Activated CD4-positive, alpha-beta T cell treated with anti-CD3 and anti-CD28 coated beads, Interleukin-2, amount 50 U/mL, for 1 hour (primary cell): ENCODE measurements at places on chromosomes 12 and 14.

GRCh38 chr14:91693346-91693745 is 38.5 kb downstream of the CATSPERB start:
- no peak for DNase-seq

DNA sequence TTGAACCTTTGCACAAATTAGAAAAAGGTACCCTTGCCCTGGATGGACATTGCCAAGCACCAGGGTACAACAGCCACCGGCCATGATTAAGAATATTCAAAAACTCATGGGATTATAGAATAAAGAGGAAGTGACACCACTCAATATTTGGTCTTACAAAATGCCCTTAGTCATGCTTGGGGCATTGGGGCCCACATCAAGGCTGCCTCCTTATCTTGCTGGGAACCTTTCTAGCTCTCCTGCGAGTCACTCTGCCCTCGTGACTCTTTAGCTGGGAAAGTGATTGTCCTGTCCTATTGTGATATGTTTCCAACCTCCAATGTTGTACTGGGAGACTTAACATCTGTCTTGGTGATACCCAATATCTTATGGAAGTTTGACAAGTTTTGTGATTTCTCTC is 57.8 kb downstream of the GTF2A1 start:
- no peak for DNase-seq

DNA sequence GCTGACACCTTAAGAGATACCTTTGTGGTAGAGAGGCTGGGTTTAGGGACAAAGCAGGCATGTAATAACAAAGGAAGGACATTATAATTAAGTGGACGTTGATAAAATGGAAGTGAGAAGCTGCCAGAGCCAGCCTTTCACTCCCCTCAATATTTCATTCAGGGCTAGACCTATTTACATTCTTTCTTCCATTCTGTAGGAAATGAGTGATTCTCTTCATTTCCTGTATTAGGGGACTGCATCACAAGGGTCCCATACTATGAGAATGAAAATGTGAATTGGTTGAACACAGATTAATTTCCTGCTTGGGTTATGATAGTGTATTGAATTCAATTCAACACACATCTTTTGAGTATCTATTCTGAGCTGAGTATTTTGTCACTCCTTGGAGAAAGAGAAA is 143.0 kb downstream of the OTOGL start:
- no peak for DNase-seq

DNA sequence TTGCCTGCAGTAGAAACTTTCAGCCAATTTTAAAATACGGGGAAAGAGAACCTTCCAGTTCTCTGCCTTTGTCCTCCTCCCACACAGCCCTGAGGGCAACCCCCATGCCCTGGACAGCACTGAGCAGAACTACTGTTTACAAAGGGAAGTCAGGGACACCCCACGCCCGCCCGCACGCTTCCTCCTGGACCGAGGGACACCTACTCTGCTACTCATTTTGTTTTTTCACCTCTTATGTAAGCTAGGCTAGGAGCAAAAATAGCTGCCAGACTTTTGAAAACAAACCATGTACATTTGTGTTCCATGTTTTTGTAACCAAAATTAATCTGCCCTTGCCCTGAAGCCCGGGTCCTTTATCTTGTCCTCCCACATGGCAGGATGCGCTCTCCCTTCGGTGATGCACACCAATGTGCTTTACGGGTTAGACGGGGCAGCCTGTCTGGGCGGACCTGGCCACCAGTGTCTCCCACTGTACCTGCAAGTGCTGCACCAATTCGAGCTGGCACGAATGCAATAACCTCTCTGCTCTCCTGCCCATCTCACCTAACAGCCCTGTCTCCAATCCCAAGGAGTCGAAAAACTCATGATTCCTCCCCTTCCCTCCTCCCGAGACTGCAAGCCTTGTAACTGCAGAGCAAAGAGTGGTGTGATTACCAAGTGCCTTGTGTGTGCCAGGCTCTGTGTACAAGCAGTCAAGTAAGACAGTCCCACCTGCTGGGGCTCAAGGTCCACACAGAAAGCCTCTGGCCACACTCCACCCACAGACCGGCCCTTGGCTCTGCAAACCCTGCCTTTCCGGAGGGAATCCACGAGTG is 85.2 kb downstream of the CCDC88C start:
- no peak for DNase-seq

GRCh38 chr12:65561798-65562382 is 262.4 kb upstream of the HMGA2 start:
- DNase-seq = no peak

DNA sequence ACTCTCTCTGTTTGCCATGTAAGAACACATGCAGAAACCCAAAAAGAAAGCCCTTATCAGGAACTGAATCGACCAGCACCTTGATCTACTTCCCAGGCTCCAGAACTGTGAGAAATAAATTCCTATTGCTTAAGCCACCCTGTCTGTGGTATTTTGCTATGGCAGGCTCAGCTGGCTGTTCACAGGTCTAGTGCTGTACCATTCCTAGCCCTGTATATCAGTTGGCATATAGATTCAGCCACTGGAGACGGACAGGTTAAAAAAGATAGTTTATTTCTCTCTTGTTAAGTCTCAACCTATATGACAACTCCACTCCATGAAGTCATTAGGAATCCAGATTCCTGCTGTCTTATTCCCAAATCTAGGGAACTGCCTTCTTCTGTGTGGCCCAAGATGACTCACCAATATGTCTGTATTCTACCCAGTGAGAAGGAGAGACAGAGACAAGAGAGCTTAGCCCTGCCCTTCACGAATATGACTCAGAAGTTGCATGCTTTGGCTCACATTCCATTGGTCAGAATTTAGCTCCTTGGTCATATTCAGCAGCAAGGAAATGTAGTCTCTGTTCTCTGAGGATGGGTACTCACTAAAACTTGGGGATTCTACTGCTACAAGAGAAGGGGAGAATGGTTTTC is 57.0 kb downstream of the PLEKHG7 start:
- DNase-seq = no peak

DNA sequence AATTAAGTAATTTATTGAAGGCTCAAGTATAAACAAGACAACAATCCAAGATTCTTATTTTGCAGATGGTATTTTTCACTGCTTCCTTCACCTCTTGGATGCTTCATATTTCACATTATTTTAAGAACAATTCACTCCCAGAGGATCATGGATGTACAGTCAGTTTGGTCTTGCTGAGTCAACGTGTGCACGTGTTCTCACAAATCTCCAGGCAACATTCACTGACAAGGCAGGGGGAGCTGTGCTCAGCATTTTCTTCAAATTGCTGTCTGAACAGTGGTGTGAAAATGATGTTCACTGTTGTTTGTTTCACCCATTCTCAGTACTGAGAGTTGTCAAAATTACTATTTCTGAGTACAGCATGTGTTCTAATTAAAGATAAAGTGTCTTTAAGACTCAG is 118.3 kb upstream of the SLC38A4 start:
- no peak for DNase-seq

- no peak for DNase-seq
Measured at GRCh38 chr12:130601327-130601726, 114.8 kb downstream of the RIMBP2 start.

DNA sequence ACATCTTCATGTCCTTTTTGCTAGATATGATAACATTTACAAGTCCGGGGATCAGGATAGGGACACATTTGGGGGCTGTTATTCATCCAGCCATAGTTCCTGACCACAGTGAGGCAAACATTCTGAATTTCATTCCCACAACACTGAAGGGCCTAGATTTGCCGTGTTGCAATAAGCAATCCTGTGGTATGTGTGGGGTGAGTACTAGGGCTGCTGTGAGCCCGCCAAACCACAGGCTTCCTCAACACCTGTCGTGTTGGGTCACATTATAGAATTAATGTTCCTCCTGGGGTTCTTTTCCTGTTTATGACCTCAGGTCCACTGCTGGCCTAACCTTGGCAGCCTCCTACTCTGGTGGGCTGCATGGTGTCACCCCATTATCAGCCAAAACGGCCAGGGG is 119.2 kb downstream of the TBC1D30 start:
- DNase-seq = no peak

- DNase-seq = no peak
Measured at GRCh38 chr12:31035967-31036665, 37.5 kb upstream of the DDX11 start.

GRCh38 chr12:98319716-98320425 is 195.5 kb upstream of the TMPO start:
- DNase-seq = no peak

GRCh38 chr14:104171895-104172294 is 33.5 kb downstream of the KIF26A start:
- DNase-seq = no peak

GRCh38 chr12:46224386-46224785 is 44.5 kb downstream of the SLC38A1 start:
- no peak for DNase-seq

DNA sequence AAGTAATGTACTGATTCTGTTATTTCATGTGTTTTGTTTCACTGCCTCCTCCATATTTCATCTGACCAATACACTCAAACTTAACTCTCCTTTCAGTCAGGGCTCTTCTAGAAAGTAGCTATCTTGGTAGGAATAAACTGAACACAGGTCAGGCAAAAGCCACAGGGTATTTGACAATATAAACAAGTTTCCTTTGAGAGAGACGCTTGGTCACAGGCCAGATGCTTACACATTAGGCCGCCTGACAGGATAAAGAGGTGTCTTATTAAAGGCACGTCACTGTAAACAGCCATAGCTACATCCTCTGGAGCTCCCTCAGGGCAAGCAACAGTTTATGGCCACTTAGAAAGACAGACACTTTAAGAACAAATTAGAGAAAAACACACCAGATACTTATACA is 607.5 kb downstream of the SLC6A15 start:
- no peak for DNase-seq

DNA sequence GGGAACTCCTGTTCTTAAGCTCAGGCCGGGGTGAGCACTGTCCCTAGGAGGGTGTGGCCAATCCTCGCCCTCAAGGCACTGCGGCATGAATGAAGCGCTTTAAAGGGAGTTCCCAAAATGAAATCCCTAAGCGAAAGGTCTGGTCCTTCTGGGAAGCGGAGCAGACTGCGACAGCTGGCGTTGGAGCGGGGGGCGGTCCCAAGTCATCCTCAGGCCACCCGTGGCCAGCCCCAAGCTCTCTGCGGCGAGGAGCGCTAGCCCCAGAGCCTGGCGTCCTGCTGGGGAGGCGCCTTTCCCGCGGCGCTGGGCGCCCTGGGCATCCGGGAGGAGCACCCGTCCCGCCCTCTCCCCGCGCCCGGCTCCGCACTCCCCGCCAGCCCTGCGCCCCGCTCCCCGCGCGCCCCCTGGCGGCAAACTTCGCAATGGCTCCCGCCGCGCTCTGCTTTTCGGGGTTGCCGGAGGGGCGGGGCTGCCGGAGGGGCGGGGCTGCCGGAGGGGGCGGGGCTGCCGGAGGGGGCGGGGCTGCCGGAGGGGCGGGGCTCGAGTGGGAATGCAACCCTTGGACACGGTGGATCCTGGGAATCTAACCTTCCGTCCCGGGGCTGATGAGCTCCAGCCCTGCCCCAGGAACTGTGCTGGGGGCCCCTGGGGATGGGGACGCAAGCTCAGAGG is 25.4 kb downstream of the ZBTB42 start:
- peak; percentile 95 for DNase-seq

GRCh38 chr12:95240556-95240955 is 22.9 kb downstream of the VEZT start:
- DNase-seq = no peak

GRCh38 chr12:63498239-63498638 is 170.1 kb downstream of the DPY19L2 start:
- DNase-seq = no peak

DNA sequence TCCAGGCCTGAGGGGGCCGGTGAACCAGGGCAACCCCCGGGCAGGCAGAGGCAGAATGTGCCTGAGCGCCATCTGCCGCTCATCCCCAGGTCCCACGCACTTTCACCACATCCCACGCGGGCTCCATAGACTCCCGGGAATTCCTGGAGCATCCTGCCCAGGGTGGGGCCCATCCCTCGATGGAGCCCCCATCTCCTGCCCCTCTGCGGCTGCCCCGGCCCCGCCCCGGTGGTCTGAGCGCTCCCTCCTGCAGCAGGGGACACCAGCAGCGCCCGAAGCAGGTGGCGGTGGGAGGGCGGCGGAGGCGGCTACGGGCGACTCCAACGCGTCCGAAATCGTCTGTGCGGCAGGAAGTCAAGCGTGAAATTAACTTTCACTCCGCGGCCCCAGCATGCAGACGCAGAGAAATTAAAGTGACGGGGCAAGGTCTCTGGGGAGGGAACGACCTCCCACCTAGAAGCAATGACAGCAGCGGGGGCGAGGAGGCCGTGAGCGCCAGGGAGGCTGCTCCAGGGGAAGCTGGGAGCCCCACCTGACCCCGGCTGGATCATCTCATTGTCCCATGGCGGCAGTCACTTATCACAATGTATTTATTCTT is 122.2 kb downstream of the NCOR2 start:
- DNase-seq = no peak

- no peak for DNase-seq
Measured at GRCh38 chr12:118398940-118399339, 22.6 kb downstream of the SUDS3 start.

- no peak for DNase-seq
Measured at GRCh38 chr14:68756000-68756481, 36.8 kb downstream of the ZFP36L1 start.

GRCh38 chr12:45227316-45228067 is 11.6 kb downstream of the ANO6 start:
- DNase-seq = no peak

GRCh38 chr12:67426067-67426466 is 156.9 kb downstream of the CAND1 start:
- DNase-seq = no peak

GRCh38 chr12:52350786-52351185 is 16.5 kb downstream of the KRT85 start:
- DNase-seq = no peak

DNA sequence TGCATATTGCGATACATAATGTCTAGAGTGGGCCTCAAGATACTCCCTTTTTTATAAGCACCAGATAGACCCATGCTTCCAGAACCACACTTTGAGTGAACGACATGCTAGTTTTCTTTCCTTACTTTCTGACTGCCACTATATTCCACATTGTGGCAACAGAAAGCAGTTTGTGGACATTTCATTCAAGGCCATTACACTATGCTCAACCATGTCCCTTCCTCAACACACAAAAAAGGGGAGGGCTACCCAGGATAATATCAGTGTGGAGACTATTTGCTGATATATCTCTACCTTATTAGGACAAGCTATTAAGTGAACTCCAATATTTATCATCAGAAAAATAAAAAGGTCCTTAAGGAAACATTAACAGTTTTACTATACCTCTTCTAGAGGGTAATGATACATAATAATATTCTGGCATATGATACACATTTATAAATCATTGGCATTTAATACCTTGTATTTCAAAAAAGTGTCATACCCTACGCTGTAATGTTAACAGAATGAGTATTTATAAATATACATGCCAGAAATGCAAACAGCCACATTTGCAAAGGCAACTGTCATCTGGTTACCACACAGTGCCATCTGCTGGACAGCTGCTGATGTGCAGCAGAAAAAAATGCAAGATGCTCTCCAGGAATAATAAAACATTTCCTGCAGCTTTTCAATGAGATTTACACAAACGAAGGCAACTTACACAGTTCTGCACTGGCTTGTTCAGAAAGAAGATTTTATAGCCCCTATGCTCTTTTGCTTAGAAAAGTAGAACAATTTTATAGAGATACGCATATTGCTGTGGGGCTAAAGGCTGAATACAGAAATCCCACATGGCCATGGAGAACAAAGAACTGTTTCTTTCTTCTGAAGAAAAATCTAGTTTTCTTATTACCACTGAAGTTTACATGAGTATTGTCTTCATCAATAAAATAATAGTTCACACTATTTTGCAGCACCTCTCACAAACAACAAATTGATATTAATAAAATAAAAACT is 182.2 kb upstream of the GRIP1 start:
- DNase-seq = peak; percentile 66

- no peak for DNase-seq
Measured at GRCh38 chr12:70278945-70279344, 35.7 kb downstream of the CNOT2 start.
